Transverse colon (tissue), 4 donors: ENCODE measurements at places on chromosomes 13 and 19. TPM values are rescaled to one million over a fixed set of nuclear protein-coding genes. Genes with fewer than 3 reads are reported as not detected.

The PGLYRP2 gene
- total RNA-seq = not detected

The TMEM221 gene
- total RNA-seq = not detected

The RLN3 gene
- not detected for total RNA-seq

The SIAH3 gene
- total RNA-seq = not detected

The SULT2B1 gene
- total RNA-seq = not detected

The RDH8 gene
- not detected for total RNA-seq

The DOCK9 gene
- total RNA-seq = 44.5 TPM

The KLK4 gene
- not detected for total RNA-seq

The ZNF253 gene
- total RNA-seq = 41.6 TPM

The ERCC1 gene
- total RNA-seq = 39.3 TPM

The TMC4 gene
- 186 TPM for total RNA-seq

The IQCN gene
- 21.6 TPM for total RNA-seq

The WDR62 gene
- 0.37 TPM for total RNA-seq

The CALR3 gene
- total RNA-seq = not detected

The FXYD1 gene
- not detected for total RNA-seq

The RFPL4AL1 gene
- total RNA-seq = not detected

The CPB2 gene
- total RNA-seq = not detected

The PSG7 gene
- total RNA-seq = not detected

The RCBTB2 gene
- total RNA-seq = 5.9 TPM

The IGFL2 gene
- not detected for total RNA-seq

The CEACAM3 gene
- 0.82 TPM for total RNA-seq

The SIGLEC5 gene
- total RNA-seq = not detected

The MAG gene
- total RNA-seq = not detected

The PTGIR gene
- total RNA-seq = not detected

The ELSPBP1 gene
- total RNA-seq = not detected

The IRGC gene
- total RNA-seq = not detected

The PRPF31 gene
- total RNA-seq = 35.0 TPM

The OR10H1 gene
- not detected for total RNA-seq

The EPS8L1 gene
- 28.7 TPM for total RNA-seq

The BCL2L12 gene
- 6.7 TPM for total RNA-seq

The ZNF562 gene
- total RNA-seq = 5.6 TPM

The TNFRSF19 gene
- total RNA-seq = 1.3 TPM

The MTRF1 gene
- total RNA-seq = 11.2 TPM

The ZNF98 gene
- not detected for total RNA-seq

The PLEKHF1 gene
- total RNA-seq = 38.8 TPM

The PRSS57 gene
- total RNA-seq = not detected

The ZNF443 gene
- total RNA-seq = 1.8 TPM

The IGFL3 gene
- not detected for total RNA-seq
